GOT3 (cell line): ENCODE measurements at places on chromosomes 12 and 14.

GRCh38 chr12:110737532-110737931 lies 5.2 kb downstream of the PPP1CC start:
- DNase-seq = no peak

- no peak for DNase-seq
These were observed 3.8 kb upstream of the DYRK4 start for GRCh38 chr12:4558171-4558570.

GRCh38 chr14:22598896-22599244 lies 770 bp downstream of the ABHD4 start:
- no peak for DNase-seq

GRCh38 chr12:19643635-19644034 lies 204.3 kb downstream of the AEBP2 start:
- no peak for DNase-seq

DNA sequence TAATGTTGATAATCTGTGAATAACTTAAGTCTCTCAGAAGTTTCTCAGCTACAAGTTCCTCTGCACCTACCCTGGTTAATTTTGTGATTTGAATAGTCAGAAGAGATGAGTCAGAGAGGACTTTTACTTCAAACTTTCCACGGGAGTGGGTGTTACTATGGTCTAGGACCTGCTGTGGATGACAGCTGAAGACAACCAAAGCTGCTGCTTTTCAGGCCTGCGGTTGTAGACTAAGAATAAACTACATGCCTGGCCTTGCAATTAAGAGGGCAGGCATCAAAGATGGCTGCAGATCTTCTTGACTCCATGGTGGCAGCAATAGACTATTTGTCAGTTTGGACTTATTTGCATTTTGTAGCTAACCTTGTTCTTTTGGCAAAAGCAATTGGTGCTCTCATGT lies 227.1 kb upstream of the KRR1 start:
- no peak for DNase-seq

DNA sequence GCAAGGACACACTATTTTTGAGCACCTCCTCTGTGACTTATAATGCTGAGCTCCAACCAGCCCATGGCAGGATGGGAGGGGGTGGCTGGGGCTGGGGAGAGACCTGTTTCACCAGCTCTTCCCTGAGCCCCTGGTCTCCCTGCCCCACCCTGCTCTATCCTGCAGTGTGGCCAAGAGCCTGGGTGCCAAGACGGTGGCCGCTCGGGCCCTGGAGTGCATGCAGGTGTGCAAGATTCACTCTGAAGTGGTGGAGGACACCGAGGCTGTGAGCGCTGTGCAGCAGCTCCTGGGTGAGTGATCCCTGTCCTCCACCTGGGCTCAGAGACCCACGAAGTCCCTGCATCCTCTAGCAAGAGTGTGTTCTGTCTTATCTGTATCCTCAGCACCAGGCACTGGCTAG lies 14.4 kb downstream of the SDSL start:
- DNase-seq = no peak

GRCh38 chr12:12331896-12332295 lies 18.1 kb downstream of the MANSC1 start:
- DNase-seq = no peak

DNA sequence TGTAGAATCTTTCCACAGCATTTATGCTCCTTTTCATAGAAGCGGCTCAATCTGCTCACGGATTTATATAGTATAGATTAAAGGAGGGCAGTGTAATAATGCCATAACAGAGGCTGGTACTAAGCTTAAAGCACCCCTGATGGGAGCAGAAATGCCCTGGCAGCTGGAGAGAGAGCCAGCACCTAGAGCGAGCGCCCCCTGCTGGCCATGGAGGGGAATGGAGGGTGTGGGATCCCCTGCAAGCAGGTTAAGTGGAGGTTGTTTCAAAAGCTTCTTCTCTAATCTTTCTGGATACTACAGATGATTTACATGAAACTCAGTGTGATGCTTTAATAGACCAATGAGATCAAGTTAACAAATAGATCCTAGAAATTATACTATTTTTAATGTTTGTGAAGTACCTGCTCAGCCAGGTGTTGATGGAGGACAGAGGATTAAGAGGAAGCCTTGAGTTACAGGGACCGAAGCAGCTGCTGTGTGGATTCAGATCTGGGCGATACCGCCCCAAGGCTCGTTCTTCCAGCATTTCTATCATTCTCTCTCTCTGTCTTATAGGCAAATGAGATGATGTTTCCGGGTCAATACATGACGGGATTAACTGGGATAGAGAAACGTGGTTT lies 1519.3 kb upstream of the TMEM132C start:
- no peak for DNase-seq

DNA sequence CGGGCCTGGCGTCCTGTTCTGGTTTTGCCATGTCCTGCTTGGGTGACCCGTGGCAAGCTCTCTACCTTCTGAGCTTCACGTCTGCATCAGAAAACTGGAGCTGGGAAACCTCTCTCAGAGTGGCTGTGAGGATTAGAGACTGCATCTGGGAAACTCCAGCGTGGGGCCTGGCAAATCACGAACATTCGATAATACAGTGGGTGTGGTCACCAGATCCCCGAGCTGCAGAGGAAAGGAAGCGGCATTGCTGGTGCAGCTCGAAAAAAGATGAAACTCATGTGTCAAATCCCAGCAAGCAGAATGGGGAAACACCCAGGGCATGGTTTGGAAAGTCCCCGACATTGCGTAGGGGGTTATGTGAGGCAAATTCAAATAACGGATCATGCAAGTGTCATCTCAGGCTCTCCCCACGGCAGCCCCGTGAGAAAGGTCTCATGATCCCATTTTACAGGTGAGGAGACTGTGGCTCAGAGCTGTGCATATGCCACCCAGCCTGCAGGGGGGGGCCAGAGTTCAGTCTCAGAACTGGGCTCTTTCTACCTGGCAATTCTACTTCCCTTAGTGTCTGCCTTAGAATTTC lies 98.1 kb upstream of the VRK1 start:
- no peak for DNase-seq

DNA sequence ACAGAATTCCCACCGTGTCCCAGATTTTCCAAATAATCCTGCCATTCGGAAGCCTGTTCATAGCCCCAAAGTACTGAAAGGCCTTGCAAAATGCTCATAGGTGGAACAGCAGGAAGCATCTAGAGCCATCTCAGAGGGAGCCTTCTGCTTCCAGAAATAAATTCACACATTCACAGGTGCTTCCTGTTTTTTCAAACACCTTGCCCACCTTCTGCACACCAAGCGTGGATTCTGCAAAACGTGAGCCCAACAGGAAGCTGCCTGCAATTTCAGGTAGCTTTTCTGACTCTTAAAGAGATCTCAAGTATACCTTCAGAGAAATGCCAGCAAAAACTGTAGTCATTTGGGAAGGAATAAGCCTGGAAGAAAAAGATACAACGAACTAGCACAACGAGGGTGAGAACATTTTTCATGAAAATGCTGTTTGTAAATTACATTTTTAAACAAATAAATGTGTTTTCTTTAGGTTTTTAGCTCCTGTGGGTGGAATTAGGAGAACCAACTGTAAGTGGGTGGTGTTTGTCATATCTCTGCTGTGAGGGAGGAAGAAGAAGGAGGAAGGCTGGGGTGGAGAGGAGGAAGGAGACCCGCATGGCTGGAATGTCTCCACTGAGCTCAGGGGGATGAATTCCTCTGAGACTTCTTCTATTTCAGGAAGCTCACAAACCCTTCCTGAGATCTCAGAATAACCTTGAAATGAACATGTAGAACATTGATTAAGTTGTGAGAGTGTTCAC lies at the start of gene IFNG-AS1:
Gene IFNG-AS1 (plus strand): TSS at position 264 of the 737 bp plus-strand sequence.
- no peak for DNase-seq

DNA sequence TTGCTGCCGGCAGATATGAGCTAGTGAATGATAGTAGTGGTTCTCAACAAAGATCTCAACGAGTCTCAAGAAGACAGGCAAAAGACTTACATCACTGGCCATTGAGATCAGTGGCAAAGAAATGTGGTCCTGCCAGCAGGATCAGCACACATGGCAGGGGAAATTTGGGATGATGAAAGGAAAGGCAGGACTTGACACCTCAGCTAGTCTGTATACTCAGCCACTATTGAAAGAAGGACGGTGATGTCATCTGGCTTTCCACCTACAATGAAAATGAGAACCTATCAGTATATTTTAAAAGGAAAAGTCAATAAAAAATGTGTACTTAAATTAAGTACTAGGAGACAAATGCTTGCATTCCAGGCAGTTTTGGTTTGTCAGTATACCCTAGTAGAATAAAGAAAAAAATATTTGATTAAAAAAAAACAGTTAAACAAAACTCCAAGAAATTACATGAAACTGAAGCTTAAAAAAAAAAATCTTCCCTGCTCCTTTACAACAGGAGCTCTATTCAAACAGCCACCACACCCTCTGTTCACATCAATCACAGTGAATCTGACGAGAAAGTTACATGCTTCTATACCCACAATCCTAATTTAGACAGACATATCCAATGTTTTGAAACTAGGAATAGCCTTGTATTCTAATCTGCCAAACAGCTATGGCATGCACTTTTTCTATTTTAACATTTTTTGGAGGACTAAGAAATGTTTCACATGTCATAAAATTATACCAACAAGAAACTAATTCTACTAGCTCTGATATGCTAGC lies 34.9 kb downstream of the RAD9B start:
- no peak for DNase-seq

DNA sequence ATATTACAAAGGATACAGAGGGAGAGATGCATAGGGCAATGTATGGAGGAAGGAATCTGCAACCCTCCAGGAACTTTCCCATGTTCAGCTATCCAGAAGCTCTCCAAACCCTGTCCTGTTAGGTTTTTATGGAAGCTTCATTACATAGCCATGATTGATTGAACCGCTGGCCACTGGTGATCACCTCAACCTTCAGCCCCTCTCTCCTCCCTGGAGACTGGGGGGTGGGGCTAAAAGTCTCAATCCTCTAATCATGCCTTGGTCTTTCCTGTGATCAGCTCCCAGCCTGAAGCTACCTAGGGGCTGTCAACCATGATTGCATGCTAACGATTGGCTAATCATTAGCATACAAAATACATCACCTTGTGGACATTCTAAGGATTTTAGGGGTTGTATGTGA lies 123.4 kb downstream of the ST8SIA1 start:
- no peak for DNase-seq

DNA sequence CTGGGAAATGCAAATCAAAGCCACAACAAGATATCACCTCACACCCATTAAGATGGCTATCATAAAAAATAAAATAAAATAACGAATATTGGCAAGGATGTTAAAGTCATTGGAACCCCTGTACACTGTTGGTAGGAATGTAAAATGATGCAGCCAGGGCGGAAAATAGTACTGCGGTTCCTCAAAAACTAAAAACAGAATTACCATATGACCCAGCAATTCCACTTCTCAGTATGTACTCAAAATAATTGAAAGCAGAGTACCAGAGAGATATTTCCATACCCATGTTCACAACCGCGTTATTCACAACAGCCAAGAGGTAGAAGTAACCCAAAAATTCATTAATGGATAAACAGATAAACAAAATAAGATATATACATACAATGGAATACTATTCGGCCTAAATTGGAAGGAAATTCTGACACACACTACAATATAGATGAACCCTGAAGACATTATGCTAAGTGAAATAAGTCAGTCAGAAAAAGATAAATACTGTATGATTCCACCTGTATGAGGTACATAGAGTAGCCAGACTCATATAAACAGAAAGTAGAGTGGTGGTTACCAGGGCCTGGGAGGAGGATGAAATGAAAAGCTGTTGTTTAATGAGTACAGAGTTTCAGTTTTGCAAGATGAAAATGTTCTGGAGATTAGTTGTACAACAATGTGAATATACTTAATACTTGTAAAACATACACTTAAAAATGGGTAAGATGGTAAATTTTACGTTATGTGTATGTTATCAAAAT lies 84.6 kb downstream of the TXNDC16 start:
- no peak for DNase-seq

- no peak for DNase-seq
These were observed 343.8 kb downstream of the ADAMTS20 start for GRCh38 chr12:43208221-43208620.

GRCh38 chr12:56683-57346 lies 9.8 kb upstream of the IQSEC3 start:
- DNase-seq = no peak

DNA sequence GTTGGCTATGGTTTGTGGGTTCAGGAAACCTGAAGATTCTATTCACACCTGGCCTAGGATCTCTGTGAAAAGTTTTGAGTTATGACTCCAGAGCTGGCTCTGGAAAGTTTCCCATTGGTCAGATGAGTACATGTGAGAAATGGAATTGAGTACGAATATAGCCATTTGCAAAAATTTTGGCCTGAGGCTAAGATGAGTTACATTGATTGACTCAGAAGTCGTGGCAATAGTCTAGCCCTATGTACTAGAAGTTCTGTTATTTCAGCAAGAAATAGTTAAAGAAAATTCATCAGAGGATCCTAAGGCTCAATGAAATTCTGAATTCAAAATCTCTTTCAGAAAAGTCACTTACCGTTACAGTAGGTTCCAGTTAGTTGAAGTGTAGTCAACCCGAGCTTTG lies 109.9 kb downstream of the PTCSC3 start:
- no peak for DNase-seq

DNA sequence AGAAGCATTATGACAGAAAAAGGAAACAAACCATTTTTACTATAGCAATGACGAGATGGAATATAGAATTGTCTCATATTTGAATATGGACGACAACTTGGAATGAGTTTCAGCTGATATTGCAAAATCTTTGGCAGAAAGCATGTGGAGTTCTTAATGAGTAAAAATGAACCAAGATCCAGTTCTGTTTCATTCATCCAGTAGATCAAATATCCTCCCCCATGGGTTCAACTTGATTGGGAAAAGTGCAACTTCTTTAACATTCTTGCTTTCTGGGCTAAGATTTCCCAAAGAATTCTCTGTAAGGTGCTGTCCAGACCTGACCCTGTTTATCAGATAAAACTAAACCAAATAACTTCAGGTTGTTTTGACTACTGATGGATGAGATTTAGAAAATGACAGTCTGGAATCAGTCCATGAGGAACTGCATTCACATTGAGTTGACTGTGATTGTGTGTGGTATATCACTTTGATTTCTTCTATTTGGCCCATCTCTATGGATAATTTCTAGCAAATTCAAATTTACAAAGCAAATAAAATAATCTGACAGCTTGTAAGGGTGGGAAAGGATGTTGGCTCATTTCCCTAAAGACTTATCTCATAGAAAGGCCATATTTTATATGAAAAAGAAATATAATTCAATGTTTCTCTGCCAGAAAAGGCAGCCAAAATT lies 267.4 kb downstream of the ADAMTS20 start:
- no peak for DNase-seq

DNA sequence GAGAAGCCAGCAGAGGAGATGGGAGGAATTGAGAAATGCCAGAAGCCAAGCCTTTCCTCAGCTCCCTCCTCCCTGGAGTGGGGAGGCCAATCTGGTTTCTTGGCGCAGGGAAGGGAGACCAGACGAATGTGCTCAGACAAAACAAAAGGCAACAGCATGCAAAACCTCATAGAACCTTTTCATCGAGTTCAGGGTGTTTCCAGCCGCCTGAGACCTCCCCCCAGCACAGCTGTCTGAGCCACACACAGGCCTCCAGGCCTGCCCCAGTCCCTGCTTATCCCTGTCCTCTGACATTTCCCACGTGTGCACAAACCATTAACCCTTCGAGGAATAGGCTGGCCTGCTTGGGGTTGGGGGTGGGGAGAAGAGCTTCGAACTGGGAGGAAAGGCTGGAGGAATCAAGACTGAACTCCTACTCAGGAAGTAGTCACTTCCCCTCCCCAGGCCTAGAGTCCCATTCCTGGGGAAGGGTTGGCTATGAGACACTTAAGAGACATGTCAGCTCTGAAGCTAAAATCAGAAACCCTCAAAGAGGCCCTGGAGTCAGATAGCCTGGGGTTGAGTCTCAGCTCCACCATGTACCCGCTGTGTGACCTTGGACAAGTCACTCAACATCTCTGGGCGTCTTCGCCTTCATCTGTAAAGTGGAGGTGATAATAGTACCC lies 10.7 kb downstream of the TBX3 start:
- no peak for DNase-seq

- no peak for DNase-seq
These were observed 3.8 kb downstream of the ASIC1 start for GRCh38 chr12:50061171-50061570.
